ENCODE measurements at places on chromosomes 5 and 9.

GRCh38 chr5:169283887-169284286, 17.1 kb downstream of the SLIT3 start:
- no peak for DNase-seq

DNA sequence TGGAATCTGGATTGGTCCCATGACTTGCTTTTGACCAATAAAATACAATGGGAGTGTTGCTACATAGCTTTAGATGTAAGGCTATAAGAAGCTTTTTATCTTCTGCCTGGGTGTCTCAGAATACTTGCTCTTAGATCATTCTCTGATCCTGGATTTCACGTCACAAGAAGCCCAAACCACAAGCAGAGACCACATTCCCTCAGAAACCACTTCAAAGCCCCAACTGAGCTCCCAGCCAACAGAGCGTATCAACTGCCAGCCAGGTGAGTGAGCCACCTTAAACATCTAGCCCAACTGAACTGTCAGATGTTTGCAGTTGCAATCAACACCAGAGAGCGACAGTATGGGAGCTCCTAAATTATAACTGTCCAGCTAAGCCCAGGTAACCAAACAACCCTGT, 687.1 kb downstream of the TLE1 start:
- DNase-seq, result no peak

DNA sequence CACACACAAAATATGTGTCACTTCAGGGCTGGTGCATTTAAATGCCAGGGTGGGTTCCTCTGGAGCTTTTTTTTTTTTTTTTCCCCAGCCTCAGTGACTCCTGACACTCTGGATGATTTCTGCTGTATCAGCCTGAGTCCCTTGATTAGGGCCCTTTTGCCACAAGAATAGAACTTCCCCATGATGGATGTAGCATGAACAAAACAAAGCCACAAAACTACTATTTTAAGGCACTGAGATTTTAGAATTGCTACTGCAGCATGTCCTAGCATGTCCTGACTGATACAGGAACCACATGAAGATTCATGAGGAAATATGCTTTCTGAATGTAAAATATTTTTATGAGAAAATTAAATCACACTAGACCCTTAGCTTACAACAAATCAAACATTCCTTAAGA, 13.9 kb upstream of the ADGRD2 start:
- no peak for DNase-seq

GRCh38 chr5:133819977-133820471, 148.4 kb downstream of the C5orf15 start:
- DNase-seq, result no peak

GRCh38 chr9:112881331-112881730, 9.3 kb downstream of the SLC46A2 start:
- no peak for DNase-seq

DNA sequence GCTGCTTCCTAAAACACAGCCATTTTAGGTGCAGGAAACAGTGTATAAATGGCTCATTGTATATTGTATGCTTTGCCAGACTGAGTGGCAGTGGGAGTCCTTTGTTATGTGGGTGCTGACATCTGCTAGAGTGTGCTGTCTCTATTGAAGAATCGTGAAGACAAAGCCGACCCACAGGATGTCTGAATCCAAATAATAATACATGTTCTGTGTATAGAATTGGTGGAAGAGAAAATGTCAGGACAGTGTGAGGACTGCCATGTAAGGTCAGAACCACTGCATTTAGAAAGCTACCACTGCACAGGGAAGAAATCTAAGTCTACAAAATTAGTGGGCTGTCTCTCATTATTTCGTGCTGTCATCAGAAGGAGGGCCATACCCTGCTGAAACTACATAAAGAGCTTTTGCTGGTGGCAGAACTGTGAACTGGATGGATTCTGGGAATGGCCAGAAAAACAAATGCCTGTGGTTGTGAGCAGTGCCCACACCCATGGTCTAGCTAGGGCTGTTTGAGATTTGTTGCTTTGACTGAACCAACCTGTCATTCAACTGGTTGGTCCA, 2.5 kb downstream of the IL7R start:
- DNase-seq, result peak; percentile 95

- DNase-seq, result no peak
Measured at GRCh38 chr5:77718934-77719610, 57.1 kb downstream of the TBCA start.

DNA sequence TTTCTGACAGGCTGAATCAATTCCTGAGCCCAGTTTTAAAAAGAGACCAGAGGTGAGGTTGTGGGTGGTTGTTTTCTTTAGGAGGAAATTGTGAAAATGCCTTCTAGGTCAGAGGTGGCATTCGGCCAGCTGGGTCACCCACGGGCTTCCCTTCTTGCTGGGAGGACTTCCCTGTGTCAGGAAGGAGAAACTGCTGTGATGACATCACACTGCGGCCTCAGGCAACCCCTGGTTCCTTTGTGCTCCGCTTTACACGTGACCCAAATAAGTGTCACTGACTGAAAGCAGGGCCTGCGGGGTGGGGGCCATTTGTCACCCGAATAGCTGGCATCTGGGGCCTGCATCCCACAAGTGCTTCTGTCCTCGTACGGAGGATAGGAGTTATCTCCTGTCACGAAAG, 39.7 kb downstream of the FABP6 start:
- no peak for DNase-seq

GRCh38 chr5:137075163-137075970, 423.8 kb downstream of the SPOCK1 start:
- no peak for DNase-seq
